Stimulated activated CD4-positive, alpha-beta T cell treated with anti-CD3 and anti-CD28 coated beads, Interleukin-4, amount 100 ng/mL, for 48 hours (primary cell): ENCODE measurements at places on chromosomes 5 and 9.

GRCh38 chr9:70079417-70080037 is 35.9 kb downstream of the MAMDC2 start:
- DNase-seq = no peak

GRCh38 chr5:100553209-100553608 is 18.0 kb downstream of the FAM174A start:
- no peak for DNase-seq

DNA sequence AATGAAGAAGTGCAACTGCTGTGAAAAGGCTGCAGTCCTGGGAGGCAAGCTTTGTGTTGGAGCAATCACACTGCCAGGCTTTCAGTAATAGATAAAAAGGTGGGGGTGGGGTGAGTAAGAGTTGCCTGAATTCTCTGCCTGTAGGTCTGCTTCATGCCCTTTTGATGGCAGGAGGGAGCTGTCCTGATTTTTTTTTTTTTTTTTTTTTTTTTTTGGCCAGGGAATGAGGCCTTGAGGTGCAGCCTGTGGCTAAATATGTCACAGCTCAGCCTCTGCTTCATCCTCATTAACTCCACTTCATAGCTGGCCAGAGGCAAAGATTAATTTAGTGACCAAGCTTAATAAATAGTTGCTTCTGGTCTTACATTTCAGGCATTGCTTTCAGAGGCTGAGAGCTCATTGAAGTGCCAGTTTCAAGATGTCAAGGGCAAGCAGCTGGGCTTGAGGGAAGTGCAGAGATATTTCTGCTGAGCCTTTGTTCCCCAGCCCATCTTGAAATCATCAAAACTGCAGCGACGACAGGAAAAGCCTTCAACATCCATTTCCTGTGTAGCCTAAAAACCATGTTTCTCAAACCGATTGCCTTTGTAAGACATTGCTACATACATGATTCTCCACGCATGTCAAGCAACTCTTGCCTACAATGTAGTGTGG is 134.7 kb downstream of the MACIR start:
- DNase-seq = no peak

- no peak for DNase-seq
These were observed 1585.6 kb downstream of the EFNA5 start for GRCh38 chr5:106085136-106085535.

DNA sequence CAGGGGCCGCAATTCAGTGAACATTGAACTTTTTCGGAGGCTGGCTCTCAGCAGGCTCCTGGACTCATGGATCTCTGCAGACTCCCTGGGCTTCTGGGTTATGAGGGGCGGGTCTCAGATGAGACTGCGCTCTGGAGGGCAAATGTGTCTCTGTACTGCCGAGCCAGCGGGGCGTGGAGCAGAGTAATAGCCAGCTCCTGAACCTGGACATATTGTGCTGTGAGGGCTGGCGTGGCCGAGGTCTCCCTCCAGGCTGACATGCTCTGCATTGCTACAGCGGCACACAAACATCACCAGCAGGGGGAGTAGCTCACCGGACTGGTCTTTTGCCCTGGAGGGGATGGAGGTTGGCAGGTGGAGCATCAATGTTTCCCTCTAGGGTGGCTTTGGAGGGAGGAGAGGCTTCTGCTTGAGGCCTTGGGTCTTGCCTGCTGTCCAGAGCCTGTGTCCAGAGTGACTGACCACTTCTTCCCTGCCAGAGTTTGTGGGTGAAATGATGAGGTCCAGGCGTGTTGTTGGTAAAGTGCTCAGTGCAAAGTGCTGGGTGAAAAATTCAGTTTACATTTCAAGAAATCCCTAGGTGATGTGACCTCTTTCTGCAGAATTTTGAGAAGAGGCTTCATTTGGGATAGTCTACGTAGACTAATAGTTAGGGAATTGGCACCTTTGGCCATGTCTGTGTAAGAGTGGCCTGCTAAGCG is 10.9 kb upstream of the GADD45G start:
- peak; percentile 55 for DNase-seq

- no peak for DNase-seq
These were observed 159.2 kb downstream of the NSG2 start for GRCh38 chr5:174204535-174205313.

DNA sequence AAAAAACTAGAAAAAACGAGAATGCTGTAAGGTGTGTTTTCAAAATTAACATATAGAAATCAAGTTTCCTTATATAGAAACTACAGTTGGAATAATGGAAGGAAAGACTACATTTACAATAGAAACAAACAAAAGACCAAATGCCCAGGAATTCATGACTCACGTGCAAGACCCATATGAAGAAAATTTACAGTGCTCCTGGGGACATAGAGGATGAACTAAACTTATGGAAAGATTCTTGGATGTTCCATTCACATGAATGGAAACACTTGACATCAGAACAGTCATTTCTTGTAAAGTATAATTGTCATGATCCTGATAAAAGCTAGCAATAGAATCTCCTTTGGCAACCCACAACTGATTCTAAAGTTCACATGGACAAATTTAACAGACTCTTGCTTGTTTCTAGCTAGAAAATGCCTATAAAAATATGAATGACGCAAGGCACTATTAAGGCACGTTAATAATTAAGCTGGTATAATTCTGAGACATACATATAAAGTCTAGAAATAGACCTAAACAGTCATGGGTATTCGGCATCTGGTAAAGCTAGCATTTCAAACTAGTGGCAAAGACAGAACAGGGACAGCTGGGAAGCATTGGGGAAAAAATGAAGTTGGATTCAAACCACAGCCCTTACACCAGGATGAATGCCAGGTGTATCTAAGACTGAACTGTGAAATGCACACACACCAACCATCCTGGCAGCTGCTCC is 5.1 kb upstream of the ZFP62 start:
- no peak for DNase-seq

- DNase-seq = no peak
These were observed 9.5 kb downstream of the TOR4A start for GRCh38 chr9:137286975-137287383.

DNA sequence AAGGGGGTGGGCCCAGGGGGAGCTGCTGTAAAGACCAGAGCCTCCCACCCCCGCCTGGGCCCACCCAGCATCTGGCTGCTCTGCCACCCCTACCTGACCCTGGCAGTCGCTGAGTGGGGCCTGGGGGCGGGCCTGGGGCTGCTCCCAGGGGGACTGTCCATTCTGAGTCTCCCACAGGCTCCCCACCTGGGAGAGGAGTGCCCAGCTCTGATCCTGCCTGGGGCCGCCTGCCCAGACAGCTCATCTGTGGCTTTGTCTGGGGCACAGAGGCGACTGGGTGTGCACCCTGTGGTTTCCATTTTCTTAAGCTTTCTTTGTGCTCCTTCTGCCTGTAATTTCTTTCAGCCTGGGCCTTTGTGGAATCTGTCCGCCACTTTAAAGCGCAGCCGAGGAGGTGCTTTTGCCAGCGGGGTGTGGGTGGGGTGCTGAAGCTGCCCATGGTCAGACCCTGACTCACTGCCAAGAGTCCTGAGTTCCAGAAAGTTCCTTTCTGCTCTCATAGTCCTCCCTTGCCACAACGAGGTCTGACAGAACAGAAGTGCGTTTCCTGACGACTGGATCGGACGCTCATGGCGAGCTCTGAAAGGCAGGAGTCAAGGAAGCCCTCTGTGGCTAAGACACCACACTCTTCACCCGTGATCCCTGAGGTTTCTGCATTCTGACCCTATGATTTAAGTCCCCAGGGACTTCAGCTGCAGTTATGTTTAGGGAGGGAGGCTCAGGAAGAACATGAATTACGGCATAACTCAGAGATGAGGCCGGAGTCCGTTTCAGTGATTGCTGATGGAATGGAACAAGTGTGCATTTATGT is 225.0 kb downstream of the FANCC start:
- no peak for DNase-seq

DNA sequence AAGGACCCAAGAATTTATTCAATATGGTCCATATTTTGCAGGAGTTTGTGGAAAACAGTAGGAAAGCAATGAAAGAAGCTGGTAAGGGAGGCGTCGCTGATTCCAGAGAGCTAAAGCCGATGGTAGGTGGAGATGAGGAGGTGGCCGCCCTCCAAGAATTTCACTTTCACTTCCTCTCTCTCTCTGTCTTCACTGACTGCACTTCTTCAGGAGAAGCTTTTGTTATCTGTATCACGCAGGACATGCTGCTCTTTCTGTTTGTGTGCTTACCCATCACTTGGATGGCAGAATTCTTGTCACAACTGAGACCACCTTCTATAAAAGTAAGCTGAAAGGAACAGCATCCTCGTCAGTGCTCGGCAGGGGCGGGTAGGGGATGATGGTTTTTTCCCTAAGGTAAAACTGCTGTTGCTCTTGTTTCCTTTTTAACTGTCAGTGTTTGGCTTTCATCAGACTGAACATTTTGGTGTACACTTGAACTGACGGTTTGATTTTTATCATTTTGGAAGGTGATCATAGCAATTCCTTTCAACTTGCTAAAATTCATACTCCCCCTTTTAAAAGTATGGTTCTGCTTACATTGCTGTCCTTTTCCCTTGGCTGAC is 62.4 kb upstream of the FSD1L start:
- DNase-seq = no peak

DNA sequence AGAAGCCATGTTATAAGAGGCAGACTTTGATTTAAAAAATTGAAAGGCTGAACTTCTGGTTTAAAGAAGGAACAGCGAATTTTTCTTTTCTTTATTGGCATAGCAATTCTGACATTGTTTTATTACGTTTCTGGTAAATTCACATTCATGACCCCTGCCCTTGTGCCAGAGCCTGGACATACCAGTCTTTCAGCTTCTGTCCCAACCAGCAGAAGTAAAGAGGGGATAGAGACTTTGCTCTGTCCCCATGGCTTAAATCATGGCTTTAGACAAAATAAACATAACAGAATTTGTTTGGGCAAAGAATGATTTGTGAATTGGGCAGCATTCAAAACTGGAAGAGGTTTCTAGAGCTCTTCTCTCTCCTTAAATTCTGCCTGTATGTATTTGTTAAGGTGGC is 15.3 kb downstream of the CAST start:
- DNase-seq = no peak

GRCh38 chr5:122022966-122023365 is 55.1 kb downstream of the LOX start:
- DNase-seq = no peak

DNA sequence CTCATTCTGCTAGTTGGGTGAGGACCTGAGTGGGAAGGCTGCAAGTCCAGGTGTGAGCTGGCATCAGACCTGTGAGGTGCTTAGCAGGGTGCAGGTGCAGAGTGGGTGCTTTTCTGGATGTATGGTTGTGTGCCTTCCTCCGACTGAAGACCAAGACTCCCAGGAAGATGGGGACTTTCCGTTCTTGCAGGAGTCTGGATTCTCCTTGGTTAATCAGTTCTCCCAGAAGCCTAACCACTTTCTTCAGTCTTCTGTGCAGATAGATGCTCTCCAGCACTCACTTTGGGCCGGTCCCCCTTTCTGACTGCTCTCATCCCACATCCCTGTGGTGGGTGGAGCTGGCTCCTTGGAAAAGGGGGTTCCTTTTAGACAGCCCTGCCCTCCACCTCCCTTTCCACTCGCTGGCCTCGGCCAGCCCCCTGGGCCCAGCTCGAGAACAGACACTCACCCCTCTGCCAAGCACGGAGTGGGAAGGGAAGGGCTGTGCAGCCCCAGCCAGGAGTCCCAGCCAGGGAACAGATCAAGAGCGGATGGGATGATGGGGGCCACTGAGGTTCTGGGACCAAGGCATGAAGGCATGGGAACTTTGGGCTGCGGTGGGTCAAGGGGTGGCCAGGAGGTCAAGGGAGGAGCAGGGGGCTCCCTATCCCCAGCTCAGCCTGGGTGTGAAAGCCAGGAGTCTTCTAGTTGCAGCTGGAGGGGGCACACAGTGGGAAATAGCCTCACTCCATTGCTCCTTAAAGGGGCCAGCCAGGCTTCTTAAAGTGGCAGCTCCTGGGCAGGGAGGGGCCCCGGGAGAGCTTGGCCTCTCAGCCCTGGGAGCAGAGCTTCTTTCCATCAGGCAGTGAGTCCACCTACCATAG is 62.4 kb downstream of the FGF18 start:
- no peak for DNase-seq

- DNase-seq = no peak
These were observed 74.8 kb downstream of the ICE1 start for GRCh38 chr5:5497152-5497788.

DNA sequence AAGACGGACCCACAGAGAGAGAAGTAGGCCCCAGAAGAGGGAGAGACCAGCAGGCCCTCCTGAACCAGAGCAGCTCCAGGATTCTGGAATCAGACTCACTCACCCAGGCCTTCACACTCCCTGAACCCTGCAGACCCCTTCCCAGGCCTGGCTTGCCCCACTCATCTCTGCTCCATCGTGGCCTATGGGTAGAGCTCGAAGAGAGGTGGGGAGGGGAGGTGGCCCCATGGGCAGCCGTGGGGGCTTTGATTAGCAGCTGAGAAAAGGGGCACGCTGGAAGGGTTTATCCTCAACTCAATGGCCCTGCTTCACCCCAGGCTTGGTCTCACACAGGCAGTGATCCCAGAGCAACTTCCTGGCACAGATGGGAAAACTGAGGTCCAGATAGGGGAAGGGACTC is 613 bp downstream of the MYMK start:
- no peak for DNase-seq

DNA sequence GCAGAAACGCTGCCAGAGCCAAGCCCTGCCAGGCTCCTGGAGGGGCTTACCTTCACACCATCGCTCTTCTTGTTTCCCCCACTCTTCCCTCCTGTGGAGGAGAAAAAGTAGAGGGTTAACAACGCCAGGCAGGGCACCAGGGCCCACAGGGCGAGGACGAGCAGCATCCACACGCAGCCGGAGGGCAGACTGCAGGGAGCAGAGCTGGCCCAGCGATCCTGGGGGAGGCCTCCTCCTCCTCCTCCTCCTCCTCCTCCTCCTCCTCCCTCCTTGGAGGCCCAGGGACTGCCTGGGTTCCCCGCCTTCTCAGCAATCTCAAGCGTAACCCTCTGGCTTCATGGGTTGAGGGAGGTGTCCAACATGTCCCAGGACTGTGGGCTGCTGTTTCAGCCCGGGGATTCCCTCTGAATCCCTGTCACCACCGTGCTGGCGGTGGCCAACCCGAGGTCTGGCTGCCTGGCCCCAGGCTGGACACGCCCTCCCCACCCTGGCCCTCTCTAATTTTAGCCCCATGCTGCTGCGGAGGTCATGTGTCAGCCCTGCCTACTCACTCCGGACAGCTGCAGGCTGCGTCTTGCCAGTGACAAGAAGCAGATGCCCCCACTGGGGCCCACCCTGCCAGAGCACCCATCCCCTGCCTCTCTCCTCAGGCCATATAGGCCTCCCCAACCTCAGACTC is 44.3 kb downstream of the CAMK2A start:
- DNase-seq = no peak

GRCh38 chr9:125374443-125375309 is 113.0 kb downstream of the GAPVD1 start:
- DNase-seq = peak; percentile 62

DNA sequence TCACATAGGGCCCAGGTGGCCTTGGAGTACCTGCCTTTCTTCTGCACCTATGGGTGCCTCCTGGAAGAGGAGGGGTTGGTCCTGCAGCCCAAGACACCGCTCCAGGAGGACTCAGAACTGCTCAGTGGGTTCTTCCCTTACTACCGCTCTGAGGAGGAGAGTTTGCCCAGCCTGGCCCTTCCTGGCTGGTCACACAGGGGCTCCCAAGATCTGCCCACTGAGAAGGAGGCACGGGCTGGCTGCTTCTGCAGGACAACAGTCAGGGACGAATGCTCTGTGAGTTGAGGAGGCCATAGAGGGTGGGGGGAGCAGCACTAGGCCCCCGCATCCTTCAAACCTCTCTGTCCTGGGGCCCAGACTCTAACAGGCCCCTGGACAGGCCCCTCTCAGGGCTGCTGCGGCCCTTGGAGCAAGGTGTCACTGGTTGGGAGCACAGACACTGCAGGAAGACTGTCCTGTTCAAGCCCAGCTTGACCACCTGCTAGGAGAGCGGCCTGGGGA is 9.9 kb upstream of the SLC25A48 start:
- no peak for DNase-seq

GRCh38 chr9:121485623-121486022 is 14.0 kb downstream of the GGTA1 start:
- DNase-seq = no peak
